ENCODE measurements at places on chromosomes 7 and 10. TPM values are rescaled to one million over a fixed set of nuclear protein-coding genes. Genes with fewer than 3 reads are reported as not detected.

The PLCE1 gene
- not detected for total RNA-seq

The CYREN gene
- total RNA-seq = 71.4 TPM

The GBX1 gene
- total RNA-seq = not detected

The RET gene
- 0.04 TPM for total RNA-seq

The MPP7 gene
- total RNA-seq = 5.8 TPM

The GRID2IP gene
- total RNA-seq = 0.50 TPM

The SPDYE1 gene
- total RNA-seq = not detected

The ZNF282 gene
- 31.8 TPM for total RNA-seq

The CYP2C9 gene
- total RNA-seq = not detected

The ZNF722 gene
- not detected for total RNA-seq

The AFAP1L2 gene
- total RNA-seq = 3.4 TPM

The DLG5 gene
- 1.9 TPM for total RNA-seq

The C7orf33 gene
- total RNA-seq = not detected

The TMEM168 gene
- total RNA-seq = 14.3 TPM

The DRGX gene
- not detected for total RNA-seq

The LRRC17 gene
- total RNA-seq = not detected

The CPA4 gene
- total RNA-seq = not detected

The TUBAL3 gene
- not detected for total RNA-seq

The CPN1 gene
- total RNA-seq = not detected

The GPR15LG gene
- not detected for total RNA-seq

The LIPM gene
- total RNA-seq = not detected

The EPO gene
- total RNA-seq = 0.15 TPM

The GLCCI1 gene
- total RNA-seq = 11.0 TPM

The PTPRZ1 gene
- total RNA-seq = not detected

The HOXA9 gene
- total RNA-seq = not detected

The SAP25 gene
- 5.6 TPM for total RNA-seq

The PITX3 gene
- total RNA-seq = not detected

The IGFBP3 gene
- total RNA-seq = 0.82 TPM

The EIF5AL1 gene
- 3.3 TPM for total RNA-seq

The SFMBT2 gene
- 23.0 TPM for total RNA-seq

The DPP6 gene
- not detected for total RNA-seq

The GHRHR gene
- not detected for total RNA-seq

The POR gene
- total RNA-seq = 47.9 TPM

The FAM25A gene
- total RNA-seq = not detected
